ENCODE measurements at places on chromosomes 12 and 14.

DNA sequence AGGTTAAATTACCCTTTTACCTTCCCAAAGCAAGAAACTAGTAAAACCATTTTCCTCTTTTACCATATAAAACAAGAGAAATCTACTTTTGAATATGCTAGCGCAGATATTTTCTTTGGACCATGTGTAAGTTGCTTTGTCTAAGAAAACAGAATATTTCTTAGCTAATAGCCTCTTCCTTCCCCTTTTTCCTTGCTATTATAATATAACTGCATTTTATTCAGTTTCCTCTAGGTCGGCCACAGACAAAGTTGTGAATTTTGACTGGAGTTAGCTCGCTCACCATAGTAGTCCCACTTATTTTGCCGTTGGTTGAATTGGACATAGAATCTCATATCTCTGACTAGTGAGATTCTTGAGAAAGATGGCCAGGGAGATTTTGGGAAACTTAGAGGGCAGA is 115.6 kb downstream of the PLEKHA5 start:
- DNase-seq: no peak

DNA sequence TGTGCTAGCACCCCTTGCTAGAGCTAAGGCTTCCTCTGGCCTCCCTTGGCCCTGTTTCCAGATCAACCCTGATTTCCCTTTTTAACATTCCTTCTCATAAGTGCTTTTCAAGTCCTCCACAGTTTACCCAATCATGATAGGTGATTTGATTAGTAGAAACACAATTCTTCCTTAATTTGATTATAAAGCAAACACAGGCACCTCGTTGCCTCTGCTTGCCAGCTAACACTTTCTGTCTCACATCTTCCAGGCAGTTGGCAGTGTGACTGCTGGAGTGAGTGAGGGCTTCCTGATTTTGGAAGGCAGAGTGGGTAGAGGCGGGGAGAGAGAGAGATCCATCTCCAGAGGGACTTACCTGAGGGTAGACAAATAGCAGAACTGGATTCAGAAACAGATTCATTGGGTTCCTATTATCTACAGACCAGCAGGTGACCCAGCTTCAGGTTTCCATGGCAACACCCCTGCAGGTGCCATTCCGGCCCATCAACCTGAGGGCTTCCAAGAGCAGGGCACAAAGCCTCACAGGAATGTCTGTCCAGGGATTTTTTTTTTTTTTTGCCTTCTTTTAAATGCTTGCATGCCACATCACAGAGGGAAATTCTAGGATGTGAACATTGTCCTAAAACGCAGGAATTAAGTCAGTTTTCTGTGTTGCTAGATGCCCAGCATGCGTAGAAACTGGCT is 77.7 kb downstream of the PLXNC1 start:
- DNase-seq: no peak

DNA sequence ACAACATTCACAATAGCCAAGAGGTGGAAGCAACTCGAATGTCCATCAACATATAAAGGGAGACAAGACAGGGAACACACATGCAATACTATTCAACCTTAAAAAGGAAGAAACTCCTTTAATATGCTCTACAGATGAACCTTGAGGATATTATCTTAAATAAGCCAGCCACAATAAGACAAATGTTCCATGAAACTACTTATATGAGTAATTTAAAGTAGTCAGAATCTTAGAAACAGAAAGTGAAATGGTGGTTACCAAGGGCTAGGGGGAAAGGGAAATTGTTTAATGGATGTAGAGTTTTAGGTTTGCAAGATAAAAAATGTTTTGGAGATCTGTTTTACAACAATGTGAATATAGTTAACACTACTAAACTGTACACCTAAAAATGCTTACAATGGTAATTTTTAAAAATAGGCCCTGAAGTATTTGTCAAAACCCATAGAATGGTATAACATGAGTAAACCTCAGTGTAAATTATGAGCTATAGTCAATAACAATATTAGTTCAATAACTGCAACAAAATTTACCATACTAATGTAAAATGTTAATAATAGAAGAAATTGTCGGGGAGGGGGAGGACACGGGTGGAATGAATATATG is 71.1 kb downstream of the EGLN3 start:
- no peak for DNase-seq

DNA sequence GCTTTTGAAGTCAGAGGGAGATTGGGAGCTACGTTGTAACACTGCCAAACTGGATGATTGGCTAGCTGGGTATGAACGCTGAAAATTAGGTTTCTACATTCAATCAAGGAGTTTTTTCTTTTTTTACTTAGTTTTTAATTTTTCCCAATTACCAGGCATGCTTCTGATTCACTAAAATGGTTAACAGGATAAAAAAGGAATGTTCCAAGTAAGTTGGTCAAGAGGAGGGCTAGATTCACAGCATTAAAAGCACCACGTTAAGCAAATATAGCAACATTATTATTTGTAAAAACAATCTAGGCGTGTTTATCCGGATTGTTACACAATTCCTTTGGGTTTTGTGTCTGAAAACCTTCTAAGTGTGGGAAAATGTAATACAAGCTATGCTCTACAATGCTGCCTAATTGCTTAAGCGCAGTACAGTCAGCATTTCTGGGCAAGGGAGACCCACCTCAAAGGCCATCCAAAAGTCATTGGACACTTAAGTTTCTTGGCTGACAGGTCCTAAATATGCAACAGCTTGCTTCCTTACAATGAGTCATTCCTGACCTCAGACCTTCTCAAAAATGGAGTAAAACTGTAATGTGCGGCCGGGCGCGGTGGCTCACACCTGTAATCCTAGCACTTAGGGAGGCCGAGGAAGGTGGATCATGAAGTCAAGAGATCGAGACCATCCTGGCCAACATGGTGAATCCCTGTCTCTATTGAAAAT is 1.2 kb downstream of the RPLP0 start:
- DNase-seq: no peak

DNA sequence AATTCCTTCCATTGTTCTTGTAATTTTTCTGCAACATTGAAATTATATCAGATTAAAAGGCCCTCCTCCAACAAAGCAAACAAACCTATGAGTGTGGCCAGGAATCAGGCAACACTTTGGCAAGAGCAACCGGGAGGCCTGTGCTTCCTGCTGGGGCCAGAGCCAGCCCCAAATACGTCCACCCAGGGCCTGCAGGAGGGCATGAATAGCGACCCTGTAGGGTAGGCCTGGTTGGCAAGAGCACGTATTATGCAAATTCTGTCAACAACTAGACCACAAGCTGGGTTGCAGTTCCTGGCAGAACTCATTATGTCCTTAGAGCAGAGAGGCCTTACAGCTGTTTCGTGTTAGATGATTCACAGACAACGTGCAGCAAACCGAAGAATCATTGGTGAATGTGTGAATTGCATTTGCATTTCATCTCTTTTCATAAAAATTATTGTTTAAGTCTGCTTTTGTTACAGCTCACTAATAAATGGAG is 26.9 kb upstream of the LGALS3 start:
- peak; percentile 26 for DNase-seq

GRCh38 chr14:75559451-75560222 is 18.8 kb upstream of the FLVCR2 start:
- no peak for DNase-seq

DNA sequence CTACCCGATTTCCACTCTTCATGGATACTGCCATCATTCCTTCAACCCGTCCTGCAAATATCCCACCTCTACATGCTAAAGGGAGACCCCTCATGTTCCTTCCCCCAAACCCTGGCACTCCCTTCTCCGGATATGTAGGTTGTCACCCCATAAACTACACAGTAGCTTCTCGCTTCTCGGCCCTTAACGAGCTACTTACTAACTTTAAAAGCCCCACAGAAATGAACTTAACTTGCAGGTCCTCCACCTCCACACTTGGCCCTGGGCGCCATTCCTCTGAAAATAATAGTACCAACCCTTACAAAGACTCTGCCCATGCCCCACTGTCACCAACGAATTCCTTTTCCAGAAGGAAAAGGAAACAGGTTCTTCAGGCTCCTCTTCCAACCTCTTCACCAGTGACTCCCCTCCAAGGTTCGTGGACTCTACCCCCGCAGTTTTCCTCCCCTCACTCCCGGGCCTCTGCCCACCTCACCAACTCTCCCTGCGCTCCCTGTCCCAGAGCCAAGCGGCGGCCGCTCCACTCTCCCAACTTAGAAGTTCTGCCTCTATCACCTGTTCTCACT is 1.2 kb downstream of the SPPL3 start:
- DNase-seq: no peak

DNA sequence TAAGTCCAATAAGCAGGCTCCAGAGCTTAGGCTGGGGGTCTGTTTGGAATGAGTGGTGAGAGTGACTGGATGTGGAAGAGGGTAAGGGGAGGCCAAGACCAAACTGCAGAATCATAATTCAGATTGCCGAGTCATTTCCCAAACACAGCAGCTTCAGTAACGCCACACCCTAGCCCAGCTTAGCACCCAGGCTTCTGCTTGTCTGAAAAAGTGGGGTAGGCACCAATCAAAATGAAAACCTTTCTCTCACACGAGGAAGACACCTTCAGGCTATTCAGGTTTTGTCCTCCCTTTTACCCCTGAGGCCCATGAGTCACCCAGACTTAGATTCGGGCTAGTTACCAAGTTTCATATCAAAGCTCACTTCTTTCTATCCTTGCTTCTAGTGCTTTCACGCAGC is 306.1 kb downstream of the DAD1 start:
- DNase-seq: no peak

- no peak for DNase-seq
Measured at GRCh38 chr12:11863478-11863906, 207.2 kb upstream of the BCL2L14 start.

GRCh38 chr12:69007101-69007854 is 74.3 kb upstream of the CPM start:
- peak; percentile 83 for DNase-seq

DNA sequence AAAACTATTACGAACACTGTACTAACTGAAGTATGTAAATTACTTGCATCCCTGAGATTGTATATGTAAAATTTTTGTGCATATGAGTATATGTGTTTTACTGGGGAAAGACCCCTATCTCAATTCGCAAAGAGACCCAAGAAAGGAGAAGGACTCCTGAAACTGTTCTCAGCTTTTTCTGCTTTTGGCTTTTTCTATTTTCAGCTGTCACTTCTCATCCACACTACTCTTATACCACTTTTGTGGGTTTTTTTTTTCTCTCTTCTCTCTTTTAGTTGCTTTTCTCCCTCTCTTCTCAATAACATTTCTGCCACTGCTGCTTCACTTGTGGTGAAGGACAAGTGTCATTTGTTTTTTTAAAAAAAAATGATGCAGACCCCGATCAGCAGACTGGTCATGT is 39.8 kb downstream of the NIN start:
- DNase-seq: no peak

GRCh38 chr14:101596742-101597141 is 35.4 kb downstream of the DIO3 start:
- DNase-seq: no peak

GRCh38 chr12:130263996-130264395 is 73.7 kb upstream of the PIWIL1 start:
- no peak for DNase-seq

- DNase-seq: no peak
Measured at GRCh38 chr12:21476949-21477348, 24.5 kb downstream of the RECQL start.

- DNase-seq: no peak
Measured at GRCh38 chr12:130987151-130987931, 33.6 kb downstream of the ADGRD1 start.

- no peak for DNase-seq
Measured at GRCh38 chr12:76186131-76186906, 101.8 kb upstream of the NAP1L1 start.

DNA sequence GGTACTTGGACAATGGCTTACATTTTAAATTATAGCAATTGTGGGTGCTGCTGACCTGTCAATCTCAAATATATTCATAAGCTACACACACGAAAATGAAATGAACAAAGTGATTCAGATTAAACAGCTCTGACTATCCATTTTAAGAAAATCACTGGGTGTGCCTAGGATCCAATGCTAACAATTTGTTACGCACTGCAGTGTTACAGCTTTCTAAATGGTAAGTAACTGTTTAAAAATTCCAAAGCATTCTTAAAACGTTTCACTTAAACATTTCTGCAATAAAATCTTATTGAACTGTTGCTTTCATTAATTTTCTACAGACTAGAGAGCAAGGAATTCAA is 18.9 kb downstream of the LMO3 start:
- no peak for DNase-seq

- no peak for DNase-seq
Measured at GRCh38 chr14:68651652-68652432, 141.0 kb downstream of the ZFP36L1 start.

GRCh38 chr12:8453021-8453513 is 2.7 kb upstream of the CLEC6A start:
- DNase-seq: no peak

DNA sequence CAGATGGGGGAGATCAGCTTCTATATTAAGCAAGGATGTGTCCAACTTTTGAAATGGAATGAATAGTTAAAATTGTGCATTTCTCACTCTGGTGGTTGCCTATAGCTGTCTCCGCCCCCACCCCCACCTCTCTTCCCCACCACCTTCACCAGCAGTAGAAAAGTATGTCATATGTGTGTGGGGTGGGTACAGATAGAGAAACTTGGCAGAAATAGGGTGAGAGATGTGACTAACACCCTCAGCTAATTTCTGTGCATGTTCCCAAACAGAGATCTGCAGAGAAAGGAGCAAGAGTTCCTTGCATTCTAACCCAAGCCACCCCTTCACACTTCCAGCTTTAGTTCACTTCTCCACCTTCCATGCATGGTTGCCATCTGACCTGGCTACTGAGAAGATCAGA is 980.1 kb downstream of the NRXN3 start:
- no peak for DNase-seq

- no peak for DNase-seq
Measured at GRCh38 chr12:49952391-49953055, 2.0 kb downstream of the AQP2 start.

Measured in NCI-H2171 treated with DMSO at 0.1 percent for 48 hours (cell line).